ENCODE measurements at places on chromosomes 1 and 21.

GRCh38 chr1:91809317-91809716 is 76.6 kb downstream of the TGFBR3 start:
- peak; percentile 43 for DNase-seq

DNA sequence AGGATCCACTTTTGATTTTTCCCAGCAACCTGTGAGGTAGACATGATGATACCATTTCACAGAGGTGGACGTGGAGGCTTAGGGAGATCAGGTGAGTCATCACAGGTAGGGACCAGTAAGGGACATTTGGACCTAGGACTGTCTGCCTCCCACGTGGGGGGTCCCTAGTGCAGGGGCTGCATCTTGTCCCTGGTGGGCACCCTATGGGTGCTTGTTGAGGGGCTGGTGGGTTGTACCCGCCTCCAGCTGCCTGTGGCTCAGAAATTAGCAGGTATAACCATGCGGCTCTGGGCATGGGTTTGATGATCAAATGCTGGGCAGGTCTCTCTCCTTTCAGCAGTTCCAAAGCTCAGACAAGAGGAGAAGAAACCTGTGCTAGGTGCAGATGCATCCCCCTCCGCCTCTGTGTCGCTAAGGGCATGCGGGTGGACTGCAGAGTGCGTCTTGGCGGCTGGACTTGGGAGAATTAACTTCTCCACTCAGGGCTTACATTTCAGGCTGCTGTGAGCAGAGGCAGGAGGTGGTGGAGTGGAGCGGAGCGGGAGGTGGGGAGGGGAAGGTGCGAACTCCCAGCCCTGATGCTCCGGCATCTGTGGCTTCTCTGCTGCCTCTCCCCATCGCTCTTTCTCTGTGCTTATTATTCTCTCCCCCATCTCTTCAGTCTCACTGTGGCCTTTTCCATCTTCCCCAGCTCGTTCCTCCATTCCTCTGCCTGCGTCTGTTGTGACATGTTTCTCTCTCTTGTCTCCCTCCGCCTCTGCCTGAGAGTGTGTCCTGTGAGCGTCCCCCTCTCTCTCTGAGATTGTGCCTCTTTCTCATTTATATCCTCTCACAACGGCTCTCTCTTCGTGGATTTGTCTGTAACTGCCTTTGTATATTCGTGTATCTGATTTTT is 146.8 kb downstream of the PTPRU start:
- no peak for DNase-seq

GRCh38 chr1:113928187-113928930 is 765 bp upstream of the HIPK1 start:
- peak; percentile 49 for DNase-seq

GRCh38 chr1:230280054-230280795 is 145.9 kb downstream of the PGBD5 start:
- DNase-seq: no peak

DNA sequence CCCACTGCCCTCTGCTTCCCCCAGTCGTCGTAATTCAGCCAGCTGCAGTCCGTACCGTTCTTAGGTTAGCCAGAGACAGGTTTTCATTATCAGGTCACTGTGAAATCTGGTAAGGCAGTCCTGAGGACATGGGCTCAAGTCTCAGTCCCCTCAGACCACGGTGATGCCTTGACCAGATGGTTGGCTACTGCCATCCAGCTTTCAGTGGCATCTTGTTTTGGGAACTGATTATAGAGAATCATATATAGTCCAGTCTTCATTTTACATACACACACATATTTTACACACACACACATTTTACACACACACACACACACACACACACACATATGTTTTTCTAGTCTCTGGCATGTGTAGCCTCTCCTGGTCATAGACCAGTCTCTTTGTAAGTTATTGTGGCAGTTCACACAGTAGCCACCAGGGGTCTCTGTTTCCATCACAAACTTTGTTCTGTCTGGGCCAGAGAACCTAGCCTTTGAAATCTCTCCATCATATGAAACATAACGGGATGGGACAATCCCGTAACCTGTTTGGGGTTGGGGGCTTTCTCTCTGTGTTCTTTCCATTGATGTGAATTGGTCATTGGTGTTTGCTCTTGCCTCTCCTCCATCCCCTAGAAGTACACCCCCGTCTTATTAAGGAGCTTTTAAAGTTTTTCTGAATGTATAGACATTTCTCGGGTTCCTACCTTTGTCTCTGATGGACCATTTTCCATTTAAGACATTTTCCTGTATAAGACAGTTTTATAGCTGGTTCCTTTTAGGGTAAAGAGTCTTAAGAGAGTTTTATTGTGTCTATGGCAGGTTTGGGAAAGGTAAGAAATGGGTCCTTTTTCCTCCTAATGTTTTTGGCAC is 8.4 kb upstream of the IKBKE start:
- DNase-seq: peak; percentile 48
